NCI-H460 (cell line): ENCODE measurements at places on chromosomes 6 and 20.
A peak's percentile ranks its signal among the peaks of the same experiment; 100 is the strongest.

DNA sequence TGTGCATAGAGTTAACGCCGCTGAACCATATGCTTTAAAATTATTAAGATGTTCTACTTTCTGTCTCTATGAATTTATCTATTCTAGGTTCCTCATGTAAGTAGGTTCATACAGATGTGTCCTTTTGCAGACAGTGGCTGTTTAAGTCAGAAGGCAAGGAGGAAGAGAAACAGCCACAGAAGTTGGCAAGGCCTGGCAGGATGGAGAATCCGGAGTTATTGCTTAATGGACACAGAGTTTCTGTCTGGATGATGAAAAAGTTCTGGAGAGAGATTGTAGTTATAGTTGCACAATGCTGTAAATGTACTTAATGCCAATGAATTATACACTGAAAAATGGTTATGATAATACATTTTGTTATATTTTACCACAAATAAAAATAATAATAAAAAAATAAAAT, 283.6 kb upstream of the CNR1 start:
- DNase-seq = no peak

DNA sequence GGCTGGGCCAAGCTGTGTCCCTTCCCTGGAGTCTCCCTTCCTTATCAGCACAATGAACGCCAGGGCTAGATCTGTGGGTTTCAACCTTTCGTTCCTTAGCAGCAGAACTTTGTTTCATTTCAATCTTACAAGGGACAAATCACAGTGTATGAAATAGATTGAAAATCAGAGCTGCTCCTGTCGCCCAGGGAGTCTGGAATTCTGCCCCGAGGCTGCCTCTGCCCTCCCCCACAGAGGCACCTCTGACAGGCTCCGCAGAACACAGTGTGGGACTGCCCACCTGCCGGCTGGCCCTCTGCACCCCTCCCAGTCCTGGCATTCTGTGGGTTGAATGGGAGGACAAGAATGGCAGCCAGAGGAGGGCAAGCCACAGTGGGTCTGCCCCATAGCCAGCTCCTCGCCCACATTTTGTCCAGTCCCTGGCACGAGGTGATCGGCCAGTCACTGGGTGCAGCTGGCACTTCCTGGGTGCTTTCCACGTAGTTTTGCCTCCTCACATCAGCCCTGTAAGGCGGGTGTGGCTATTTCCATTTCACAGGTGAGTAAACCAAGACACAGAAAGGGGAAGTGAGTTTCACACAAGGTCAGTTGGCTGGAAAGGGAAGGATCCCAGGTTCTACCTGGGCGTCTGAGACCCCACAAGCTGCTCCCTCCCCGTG, 26.1 kb downstream of the MANBAL start:
- no peak for DNase-seq

GRCh38 chr6:2956930-2957685, 14.3 kb downstream of the SERPINB6 start:
- DNase-seq = no peak

- no peak for DNase-seq
These were observed 56.7 kb upstream of the TMEM181 start for GRCh38 chr6:158503222-158503621.

DNA sequence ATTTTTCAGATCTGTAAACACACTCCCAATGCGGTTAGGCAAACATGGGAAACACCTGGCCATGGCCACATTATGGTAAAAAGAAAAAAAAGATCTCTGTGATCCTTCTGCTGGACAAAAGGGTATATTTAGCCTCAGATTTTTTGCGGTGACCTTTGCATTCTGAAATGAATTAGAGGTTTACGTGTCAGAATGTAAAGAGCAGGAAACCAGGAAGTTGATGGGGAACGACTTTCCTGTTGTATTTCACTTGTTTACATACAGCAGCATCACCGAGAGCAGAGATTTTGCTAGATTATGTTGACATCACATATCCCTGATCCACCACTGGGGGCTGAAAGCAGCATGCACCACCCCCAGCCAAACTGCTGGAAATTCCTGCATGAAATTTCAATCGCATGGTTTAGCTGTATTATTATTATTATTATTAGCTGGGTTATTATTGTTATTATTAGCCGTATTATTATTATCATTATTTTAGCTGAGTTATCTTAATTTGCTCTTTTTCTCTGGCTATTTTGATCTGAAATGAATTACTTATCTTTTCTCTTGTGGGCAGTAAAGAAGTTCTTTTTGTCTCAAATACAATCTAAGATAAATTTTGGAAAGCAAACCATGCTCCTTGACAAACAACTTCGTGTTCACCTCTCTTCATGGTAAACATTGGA, 189.4 kb downstream of the ZFP64 start:
- no peak for DNase-seq

DNA sequence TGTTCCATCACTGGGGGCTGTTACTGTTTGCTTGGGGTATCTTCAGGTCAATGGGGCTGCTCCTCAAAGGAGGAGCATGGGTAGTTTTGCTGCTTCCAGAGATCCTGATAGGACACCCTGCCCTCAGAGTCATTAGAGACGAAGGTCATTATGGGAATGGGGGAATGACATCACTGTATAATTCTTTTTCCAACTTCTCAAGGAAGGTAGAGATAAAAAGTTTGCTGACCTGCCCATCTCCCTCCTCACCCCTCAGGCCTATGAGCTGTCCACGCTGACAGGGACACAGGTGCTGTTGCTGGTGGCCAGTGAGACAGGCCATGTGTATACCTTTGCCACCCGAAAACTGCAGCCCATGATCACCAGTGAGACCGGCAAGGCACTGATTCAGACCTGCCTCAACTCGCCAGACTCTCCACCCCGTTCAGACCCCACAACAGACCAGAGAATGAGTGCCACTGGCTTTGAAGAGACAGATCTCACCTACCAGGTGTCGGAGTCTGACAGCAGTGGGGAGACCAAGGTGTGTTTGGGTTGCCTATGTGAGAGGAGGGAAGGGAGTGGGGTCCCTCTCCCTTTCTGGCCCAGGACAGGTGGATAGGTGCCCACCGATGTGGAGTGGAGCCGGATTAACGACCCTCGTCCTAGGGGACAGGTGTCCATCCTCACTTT, 2.7 kb downstream of the SRF start:
- no peak for DNase-seq

GRCh38 chr20:7237251-7237650, 469.8 kb downstream of the BMP2 start:
- DNase-seq = no peak

DNA sequence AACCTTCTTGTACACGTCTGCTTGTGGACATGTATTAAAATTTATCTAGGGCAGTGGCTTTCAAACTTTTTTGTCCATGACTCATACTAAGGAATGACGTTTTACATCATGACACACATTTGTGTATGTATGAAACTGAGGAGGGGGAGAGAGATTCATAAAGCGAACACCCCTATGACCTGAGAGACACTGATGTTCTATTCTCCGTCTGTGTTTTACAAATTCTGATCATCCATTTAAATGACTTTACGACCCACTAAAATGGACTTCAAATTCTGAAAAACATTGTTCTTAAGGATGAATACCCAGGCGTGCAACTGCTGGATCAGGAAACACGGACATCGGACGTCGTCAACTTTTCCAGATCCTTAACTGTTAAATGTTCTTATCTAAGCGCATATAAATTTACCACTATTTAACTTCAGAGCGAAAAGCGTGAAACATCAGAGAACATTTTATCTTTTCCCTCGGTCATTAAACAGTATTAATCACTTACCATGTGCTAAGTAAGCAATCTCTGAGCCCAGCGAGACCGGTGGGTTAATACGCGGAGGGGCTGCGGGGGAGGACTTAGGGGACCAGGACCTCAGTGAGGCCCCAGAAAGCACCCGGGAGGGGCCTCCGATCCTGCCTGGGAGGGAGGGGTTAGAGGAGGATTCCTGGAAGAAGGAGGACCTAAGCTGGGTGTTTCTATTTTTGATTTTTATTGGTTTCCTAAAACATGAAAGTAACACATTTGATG, 1.2 kb downstream of the PLAGL1 start:
- peak; percentile 6 for DNase-seq

GRCh38 chr20:10671919-10672623, 1.7 kb downstream of the JAG1 start:
- DNase-seq = no peak

- DNase-seq = peak; percentile 24
These were observed 80.0 kb upstream of the EYA2 start for GRCh38 chr20:46814366-46815232.

DNA sequence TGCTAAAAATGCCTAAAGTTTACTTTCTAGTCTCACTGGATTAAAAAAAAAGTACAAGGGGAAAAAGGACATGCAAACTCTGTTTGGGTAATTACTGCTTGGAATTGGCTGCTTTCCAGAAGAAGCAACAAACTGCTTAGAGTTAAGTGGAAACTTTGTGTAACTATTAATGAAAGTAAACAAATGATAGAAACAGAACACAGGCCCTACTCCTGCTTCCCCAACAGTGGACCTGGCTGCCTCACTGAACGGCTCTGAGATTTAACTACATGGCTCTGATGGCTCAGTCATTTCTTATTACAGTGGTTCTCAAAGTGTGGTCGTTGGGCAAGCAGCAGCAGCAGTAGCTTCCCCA, 108.5 kb downstream of the MAN1A1 start:
- DNase-seq = no peak

- no peak for DNase-seq
These were observed 9.7 kb upstream of the ADGRF5 start for GRCh38 chr6:46931416-46931815.

DNA sequence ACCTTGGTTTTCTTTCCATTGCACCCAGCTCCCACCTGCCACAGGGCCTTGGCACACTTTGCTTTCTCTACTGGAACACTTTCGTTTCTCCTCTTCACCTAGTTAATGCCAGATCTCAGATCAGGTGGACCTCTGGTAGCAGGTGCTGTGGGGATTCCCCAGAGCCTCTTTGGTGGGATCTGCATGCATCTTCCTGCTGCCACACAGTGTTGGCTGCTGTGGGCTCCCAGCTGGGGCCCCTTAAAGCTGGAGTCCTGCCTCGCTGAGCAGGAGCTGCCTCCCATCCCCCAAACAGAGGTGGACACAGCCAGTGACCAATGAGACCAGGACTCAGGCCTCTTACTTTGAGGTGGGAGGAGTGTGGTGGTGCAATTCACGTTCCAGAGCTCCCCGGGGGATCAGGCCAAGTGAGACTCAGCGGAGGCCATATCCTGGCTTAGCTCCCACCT, 28.4 kb downstream of the CEBPB start:
- no peak for DNase-seq

DNA sequence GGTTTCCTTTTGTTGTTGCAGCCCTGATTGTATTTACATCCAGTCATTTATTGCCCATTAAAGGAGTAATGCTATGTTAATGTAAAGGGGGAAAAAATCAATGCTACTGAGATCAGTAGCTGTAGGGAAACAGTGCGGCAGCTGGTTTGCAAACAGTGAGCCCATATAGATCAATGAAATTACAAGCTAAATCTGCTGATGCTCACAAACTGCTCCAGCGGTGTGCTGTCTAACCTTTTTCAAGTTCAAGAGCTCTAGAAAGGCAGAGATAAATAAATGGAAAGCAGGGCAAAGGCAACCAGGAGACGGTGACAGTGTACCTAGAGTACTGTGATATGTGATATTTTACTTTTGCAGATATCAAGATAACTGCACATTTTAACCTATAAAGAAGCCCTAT, 449.0 kb upstream of the MMS22L start:
- DNase-seq = no peak

DNA sequence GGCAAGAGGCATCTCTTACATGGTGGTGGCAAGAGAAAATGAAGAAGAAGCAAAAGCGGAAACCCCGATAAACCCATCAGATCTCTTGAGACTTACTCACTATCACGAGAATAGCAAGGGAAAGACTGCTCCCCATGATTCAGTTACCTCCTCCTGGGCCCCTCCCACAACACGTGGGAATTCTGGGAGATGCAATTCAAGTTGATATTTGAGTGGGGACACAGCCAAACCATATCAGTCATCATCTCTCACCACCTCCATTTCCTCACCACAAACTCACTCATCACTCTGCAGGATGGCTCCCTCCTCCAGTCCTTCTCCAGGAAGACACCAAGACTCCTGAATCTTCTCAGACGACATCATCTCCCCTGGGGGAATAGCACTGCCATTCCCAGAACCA, 25.8 kb upstream of the SLC16A10 start:
- no peak for DNase-seq

DNA sequence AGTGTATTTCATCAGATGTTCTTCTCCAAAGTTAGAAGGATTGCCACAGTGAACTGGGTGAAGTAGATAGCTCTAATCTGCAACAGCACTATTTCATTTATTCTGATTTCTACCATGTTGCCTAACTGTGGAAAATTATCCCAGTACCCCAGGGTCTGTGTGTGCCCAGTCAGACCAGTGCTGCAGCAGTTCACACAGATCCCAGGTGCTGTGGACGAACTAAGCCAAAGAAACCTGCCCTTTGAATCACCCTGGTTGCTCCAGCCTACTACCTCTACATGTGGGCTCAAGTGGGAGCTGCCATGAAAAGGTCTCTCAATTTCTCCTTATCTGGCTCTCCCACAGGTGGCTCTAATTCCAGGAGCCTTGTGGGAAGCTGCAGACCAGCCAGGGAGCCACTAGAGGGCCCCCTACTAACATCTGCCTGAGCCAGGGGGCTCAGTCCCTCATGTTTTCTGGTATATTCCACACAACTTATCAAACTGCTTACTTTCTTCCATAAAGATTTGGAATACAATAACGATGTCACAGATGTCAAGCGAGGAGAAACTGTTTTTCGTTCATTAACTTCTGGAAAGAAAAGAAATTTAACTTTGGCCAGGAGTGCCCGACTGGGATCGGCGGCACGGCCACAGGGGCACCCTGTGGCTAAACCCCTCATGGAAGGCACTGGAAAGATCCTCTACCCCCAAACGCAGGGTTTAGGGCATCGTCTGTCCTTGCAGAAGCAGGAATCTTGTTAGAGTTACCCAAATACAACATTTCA, 31.6 kb upstream of the LY86 start:
- DNase-seq = peak; percentile 28

- no peak for DNase-seq
These were observed 167.9 kb upstream of the SYNCRIP start for GRCh38 chr6:85810558-85810957.

DNA sequence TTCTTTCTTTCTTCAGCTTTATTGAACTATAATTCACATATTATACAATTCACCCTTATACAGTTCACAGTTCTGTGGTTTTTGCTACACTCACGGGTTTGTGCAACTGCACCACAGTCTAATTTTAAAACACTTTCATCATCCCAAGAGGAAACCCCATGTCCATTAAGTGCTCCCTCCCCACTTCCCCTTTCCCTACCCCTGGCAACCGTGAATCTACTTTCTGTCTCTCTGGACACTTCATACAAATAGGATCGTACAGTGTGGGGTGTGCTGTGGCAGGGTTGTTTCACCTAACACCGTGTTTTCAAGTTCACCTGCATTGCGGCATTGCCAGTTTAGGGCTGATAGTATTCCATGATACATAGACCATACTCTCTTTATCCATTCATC, 118.8 kb downstream of the PHACTR3 start:
- DNase-seq = no peak

DNA sequence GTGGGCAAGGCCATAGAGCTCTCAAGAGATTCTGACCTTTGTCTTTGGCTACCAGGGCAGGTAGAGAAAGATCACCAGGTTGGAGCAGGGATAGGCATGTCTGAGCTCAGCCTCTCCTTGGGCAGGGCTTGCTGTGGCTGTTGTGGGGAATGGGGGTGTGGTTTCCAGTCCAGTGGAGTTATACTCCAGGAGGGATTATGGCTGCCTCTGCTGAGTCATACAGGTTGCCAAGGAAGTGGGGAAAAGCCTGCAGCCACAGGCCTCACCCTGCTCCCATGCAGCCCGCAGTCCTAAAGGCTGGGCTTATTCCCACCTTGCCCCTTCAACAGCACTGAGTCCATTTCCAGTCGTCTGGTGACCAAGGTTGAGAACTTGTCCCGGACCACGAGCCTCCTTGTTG, 21.9 kb downstream of the MEP1A start:
- no peak for DNase-seq

GRCh38 chr6:142155895-142156757, 9.1 kb downstream of the VTA1 start:
- no peak for DNase-seq

GRCh38 chr6:128425856-128426255, 94.5 kb downstream of the PTPRK start:
- DNase-seq = no peak
